Stimulated activated CD8-positive, alpha-beta memory T cell treated with anti-CD3 and anti-CD28 coated beads, Interleukin-15, amount 100 ng/mL, for 24 hours (primary cell): ENCODE measurements at places on chromosomes 7 and 10.

DNA sequence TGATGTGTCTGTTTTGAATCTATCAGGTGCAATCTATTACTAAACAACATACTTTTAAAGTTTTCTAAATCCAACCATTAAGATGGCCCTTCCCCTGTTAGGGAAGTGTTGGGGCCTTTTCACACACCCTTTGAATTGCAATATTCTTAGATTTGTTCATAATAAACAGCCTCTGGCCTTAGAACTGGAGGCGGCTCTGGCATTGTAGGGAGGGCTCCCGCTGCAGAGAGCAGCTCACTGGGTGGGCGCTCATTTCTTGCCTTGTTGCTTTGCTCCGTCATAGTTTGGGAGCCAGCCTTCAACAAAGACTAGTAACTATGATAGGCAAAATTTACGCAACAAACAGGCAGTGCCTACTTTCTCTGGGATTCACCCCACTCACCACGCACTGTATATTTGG, 4.2 kb upstream of the HOXA10 start:
- DNase-seq: no peak

DNA sequence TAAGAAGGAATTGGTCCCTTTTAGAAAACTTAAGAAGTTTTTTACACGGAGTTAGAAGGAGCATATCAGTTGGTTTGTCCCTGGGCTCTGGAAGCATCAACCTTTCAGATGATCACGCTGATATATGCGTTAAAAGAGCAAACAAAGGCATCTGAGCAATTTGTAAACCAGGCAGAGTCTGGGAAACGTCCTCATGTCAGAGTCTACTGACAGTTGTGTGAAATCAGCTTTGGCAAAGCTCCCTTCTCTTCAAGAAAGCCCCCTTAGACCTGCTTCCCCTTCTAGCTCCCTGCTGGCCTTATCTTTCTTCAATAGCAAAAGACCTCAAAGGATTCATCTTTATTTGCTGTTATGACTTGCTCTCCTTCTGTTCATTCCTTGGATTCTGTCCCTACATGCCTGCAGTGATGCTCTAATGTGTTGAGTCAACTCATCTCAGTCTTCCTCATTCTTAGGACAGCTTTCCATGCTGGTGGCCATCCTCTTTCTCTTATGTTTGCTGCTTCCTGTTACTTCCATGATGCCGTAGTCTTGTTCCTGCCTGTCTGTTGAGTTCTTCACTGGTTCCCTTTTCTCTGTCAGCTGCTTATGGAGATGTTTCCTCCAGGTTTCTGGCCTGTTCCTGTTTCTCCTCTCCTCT, 106.5 kb upstream of the BMPER start:
- DNase-seq: no peak

- DNase-seq: no peak
Measured at GRCh38 chr7:16086743-16087142, 334.6 kb downstream of the CRPPA start.

DNA sequence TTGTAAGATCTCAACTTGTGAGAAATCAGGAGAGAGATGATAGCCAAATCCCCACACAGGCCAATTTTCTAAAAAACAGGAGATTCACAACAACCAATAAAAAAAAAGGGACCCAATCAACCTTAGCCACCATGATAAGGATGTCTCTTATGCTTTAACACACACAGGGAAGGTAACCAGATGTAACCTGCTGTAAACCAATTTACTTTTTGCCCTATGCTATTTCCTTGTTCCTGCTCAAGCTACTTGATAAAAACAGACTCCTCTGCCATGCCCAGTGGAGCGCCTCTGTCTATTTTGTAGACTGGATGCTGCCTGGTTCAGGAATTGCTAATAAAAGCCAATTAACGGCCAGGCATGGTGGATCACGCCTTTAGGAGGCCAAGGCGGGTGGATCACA, 123.5 kb upstream of the NPVF start:
- no peak for DNase-seq

DNA sequence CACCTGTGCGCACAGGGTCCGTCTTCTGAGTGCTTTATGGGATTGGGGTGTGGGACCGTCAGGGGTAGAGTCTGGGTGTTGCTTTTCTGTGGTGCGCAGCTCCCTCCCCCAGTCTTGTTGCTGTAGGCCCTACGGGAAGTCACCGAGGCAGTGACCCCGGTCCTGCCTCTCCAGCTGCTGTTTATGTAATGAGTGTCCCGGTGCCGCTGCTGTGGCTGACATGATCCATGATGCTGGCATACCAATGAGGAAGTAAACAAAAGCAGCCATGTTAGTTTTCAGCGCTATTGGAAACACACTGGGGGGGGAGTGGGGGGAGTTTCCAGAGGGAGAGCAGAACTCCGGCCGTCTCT, 1.1 kb downstream of the TRIM8 start:
- DNase-seq: no peak

GRCh38 chr7:30890226-30890625, 21.4 kb upstream of the AQP1 start:
- DNase-seq: no peak

GRCh38 chr7:74290553-74290950, 1.3 kb downstream of the CLIP2 start:
- no peak for DNase-seq

GRCh38 chr10:71684356-71685173, 35.0 kb downstream of the C10orf105 start:
- DNase-seq: no peak

GRCh38 chr10:86785037-86785436, 28.6 kb downstream of the BMPR1A start:
- DNase-seq: no peak

DNA sequence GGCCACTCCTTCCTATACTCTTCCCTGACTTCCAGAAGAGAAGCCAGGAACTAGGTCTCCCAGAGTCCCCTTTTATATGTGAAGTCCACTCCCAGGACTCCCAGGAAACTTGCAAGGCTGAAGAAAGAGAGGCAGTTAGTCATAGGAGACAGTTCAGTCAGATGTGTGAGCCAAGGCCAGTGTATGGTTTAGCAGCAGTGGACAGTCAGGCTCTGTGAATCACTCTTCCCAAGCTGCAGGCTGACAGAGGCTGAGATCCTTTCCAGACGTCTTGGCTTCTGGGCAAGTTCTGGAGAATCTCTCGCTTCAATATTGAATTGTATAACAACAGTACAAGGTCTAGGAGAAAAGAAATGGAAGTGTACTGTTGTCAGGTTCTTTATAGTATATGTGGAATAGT, 26.9 kb downstream of the BLVRA start:
- DNase-seq: no peak

DNA sequence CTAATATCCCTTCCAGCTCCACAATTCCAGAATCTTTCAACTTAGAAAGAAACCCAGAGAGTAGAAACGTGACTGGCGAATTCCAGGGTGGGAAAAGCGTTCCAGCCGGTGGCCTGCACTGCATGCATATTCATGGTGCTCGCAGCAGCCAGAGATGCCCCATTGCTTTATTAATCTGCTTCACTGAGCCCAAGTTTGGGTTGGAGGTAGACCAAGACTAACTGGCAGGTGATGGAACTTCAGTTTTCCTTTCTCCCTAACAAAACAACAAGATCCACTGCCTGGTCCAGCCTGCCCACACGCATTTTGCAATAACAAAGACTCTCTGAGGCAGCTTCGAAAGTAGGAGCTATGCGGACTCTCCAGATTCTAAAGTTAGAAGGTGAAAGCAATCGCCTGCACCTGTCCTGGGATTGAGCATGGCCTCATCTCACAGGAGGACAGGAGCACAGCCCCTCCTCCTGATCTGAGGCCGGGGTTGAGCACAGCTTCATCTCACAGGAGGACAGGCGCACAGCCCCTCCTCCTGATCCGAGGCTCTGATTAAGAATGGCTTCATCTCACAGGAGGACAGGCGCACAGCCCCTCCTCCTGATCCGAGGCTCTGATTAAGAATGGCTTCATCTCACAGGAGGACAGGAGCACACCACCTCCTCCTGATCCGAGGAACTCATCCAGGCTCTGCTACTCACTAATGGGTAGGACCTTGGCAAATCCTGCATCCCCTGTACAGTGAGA, 127.8 kb upstream of the LANCL2 start:
- no peak for DNase-seq

- no peak for DNase-seq
Measured at GRCh38 chr7:73682745-73683055, 553 bp downstream of the DNAJC30 start.

- DNase-seq: no peak
Measured at GRCh38 chr10:110865809-110866482, 5.8 kb upstream of the PDCD4 start.

- DNase-seq: no peak
Measured at GRCh38 chr7:2893411-2893861, 49.3 kb upstream of the GNA12 start.

DNA sequence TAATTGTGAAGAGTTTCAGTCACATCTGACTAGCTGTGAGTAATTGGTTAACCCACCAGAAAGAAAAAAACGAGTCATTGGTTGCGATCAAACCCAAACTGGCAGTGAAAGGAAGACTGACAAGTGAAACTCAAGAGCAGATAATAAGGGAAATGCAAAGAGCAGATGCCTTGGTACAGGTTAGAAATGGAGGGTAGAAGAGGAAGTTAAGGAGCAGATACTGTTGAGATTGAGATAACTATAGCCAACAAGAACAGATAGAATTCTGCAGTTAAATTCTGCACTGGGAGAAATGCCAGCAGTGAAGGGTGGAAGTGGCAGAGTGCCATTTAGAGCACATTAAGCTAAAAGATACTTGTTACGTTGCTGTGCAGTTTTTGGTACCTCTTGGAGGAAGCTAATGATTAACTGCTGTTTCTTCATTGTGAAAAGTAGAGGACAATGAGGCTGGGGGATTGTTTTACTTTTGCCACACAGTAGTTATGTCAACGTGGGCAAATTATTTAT, 65.8 kb downstream of the CDK13 start:
- no peak for DNase-seq

- DNase-seq: no peak
Measured at GRCh38 chr10:118287076-118287806, 54.9 kb downstream of the FAM204A start.

GRCh38 chr7:65438598-65438997, 64.9 kb downstream of the ZNF92 start:
- DNase-seq: no peak

DNA sequence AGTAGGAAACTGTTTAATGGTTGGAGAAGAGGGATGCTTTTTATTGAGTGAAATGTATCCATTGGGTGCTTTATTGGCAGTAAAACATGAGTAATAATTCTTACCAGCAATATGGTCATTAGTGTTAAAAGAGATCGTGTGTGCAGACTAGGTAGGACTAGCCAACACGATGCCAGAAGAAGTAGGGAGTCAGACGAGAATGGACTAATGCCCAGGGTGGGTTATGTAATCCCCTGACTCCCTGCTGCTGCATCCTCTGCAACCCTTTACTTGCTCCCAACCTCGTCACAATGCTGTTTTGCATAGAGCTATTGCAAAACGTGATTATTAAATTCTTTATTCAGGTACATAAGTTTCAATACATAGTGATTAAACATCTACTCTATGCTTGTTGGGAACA, 1213.7 kb downstream of the GATA3 start:
- DNase-seq: no peak

DNA sequence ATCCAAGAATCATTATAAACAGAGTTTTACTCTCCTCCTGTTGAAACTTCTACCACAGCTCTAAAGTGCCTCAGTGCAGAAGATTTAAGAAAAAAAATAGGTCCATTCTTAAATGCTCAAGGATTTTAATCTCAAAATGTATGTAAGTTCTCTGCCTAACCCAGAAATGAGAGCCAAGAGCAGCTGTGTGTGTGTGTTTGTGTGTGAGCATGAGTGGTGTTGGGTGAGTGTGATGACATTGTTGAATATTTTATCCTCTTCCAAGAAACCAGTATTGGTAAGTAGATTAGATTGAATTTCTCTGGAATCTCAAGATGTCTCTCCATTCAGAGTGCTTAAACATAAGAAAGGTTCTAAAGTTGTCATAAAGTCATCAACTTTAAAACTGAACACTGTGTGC, 363.6 kb upstream of the NFE2L3 start:
- no peak for DNase-seq

DNA sequence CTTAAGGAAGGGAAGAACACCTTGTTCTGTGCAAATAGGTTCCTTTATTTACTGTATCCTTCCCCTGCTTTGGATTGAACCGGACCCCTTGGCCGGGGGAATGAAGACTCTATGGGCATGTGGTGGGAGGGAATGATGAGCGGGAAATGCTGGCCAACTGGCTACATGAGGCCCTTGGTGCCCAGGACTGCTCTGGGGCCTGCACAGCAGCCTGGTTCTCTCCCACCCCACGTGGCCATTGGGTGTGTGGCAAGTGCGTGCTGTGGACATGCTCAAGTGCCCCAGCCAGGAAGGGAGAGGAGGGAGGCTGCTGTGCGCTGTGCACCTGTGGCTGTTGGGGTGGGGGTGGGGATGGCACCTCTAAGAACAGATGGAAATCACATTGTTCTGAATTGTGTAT, 917.0 kb upstream of the GHITM start:
- DNase-seq: no peak

GRCh38 chr10:108411894-108412293, 1247.4 kb upstream of the SORCS1 start:
- DNase-seq: no peak

DNA sequence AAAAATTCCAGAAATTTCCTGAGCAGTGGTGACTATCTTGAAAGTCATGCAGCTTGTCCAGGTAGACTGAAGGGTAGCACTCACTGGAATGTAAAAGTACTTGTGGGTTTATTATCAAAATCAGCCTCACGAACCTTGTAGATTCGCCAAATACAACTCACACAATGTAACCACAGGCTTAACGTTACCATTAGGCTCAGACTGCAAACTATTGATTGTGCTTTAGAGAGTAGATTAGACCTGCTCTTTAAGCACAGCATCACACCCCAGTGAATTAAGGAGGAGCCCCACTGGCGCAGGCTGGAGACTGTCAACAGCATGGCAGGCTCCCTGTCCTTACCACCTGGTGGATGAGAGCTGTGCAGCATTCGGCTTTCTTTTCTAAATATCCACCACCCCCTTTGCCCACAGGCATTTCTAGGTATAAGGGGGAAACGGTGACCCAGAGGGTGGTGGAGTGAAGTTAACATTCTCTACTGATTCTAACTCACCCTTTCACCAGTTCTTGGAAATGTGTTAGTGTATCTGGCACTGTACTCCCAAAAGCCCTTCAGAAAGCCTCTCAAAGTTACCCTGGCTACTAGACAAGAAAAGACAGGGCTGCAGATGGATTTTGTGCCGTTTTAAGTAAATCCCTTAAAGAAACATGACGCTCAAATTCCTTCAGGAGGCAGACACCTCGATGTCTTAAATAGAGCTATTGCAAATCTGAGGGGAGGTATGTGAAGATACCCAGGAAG, 56.6 kb downstream of the GSDME start:
- no peak for DNase-seq

DNA sequence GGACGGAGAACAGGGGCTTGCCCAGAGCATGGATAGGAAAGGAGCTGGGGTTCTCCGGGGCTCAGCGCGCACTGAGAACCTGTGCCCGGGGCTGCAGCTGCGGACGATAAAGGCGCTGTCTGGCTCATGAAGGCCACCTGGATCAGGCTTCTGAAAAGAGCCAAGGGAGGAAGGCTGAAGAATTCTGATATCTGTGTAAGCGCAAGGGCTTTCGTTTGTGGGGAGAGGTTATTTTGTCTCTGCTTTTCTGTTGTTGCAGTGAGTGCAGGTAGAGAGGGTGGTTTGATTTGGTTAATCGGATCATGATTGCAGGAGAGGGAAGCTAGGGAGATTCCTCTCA, 250.5 kb downstream of the NSUN6 start:
- DNase-seq: no peak
